Endothelial cell (in vitro differentiated cells): ENCODE measurements at places on chromosomes 12 and 14. TPM values are rescaled to one million over a fixed set of nuclear protein-coding genes. Genes with fewer than 3 reads are reported as not detected.
A peak's percentile ranks its signal among the peaks of the same experiment; 100 is the strongest.

DNA sequence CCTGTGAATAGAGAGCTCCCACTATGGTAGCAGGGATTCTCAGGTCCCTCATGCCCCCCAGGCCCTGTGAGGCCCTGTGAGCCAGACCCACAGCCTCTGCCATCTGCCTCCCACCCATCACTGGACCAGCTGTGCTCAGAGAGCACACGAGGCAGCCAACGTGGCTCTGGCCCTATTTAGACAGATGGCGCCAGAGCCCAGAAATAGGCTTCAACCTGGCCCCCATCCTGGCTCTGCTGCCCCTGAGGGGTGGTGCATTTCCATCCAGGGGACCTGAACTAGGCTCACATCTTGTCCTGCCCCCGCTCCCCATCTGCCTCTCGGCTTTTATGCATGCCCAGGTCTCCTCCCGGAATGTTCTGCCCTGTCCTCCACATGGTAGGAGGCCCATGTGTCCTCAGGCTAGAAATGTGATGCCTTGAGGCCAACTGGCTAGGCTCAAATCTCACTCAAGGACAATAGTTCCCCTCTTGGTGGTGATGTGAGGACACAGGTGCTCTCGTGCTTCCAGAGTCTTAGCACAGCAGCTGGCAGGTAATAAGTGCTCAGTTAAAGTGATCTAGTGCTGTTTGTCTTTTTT is 18.9 kb downstream of the TMEM63C start:
- DNase-seq: no peak

ALDH1L2 gene
- 1.4 TPM for total RNA-seq

DNA sequence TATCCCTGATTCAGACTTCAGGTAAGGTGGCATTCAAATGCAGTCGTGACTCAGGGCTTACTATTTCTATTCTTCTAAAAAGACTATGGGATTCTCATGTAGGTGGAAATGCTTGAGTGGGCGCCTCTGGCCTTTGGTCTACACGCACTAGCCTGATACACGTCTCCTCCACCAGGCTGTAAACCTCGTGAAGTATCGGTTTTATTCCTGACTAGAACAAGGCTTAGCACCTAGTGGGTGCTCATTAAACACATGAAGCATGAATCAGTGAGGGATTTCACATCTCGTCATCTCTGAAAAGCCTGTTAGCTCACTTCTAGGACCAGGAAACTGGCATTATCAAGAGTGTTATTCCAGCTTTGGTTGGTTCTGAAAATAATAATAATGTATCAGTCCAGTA is 17.7 kb upstream of the HNF1A start:
- DNase-seq: no peak

GRCh38 chr14:72715215-72715849 is 178.6 kb downstream of the DPF3 start:
- DNase-seq: no peak

TC2N gene
- total RNA-seq: 1.4 TPM

LRRC10 gene
- total RNA-seq: not detected

DNA sequence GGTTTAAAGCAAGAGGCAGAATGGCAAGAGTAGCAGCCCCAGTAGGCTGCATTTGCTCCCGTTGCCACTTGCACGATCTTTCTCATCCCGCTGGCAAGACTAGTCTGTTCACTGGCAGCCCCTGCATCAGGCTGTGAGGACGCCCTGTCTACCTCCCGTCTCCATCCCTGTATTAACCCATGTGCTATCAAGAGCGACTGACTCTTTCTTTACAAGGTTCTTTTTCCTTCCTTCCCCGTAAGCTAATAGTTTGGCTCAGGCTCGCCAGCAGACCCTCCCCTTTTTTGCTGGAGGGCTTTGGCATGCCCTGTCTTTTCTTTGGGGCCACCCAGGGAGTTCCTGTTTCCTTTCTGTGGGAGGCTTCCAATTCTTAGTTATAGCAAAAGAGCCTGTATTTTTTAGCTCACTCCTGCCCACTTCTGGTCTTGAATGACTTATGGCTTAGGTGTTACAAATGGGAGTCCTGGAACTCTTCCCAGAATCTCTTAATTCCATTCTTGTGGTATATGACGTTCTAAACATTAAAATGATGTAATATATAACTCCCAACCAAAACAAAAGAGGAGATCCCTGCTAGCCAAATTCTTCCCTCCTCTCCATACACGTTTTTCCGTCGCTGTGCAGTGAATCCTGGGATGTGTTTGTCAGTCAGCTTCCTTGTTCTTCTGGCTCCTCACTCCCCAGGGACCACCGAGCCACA is 149.0 kb downstream of the PRKCH start:
- DNase-seq: no peak

DNA sequence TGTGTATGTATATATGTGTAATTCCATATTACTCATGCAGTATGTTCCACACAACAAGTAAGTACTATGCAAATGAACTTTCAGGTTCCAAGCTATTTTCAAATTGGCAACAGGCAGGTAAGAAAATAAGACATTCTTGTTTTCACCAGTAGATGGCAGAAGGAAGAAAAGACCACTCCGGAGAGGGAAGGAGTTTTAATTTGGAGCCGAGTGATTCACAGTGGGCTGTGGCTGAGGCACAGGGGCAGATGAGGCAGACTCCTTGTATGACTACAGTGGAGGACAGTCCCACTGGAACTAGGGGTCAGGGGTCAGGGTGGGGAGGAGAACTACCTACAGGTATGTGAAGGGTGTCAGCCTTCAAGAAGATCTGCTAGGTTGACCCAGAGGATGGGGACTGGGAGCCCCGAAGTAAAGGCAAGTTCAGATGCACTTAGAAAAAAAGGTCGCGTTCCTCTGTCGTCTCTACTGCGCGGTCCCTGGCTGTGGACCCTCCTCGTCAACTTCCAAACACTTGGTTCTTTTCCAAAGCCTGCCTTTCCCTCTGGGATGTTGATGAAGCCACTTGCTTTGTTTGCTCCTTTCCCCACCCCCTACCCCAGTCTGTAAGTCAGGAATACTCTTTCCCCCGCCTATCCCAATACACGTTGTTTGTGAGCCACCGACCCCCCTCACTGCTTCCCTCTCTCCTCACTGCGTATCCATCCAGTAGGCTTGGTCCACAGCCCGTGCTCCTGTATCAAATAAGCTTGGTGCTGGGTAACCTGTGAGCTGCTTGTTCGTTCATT is 24.1 kb downstream of the DDX47 start:
- DNase-seq: peak; percentile 12

DNA sequence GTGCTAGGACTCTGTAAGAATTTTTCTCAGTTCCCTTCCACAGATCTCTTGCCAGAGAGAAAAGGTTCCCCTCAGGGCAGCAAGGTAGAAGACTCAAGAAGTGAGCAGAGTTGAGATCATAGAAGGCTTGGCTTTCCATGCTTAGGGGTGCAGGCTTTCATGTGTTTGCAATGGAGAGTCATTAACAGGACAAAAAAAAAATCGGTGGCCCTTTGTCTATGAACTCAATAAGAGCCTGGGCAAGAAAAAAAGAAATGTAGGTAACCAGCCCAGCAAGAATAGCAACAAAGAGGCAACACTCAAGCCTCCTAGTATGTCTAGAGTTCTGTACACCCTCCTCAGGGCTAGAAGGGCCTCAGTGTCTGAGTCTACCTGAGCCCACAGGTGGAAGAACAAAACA is 23.4 kb upstream of the LRP6 start:
- DNase-seq: no peak

PFDN5 gene
- total RNA-seq: 444 TPM

DNA sequence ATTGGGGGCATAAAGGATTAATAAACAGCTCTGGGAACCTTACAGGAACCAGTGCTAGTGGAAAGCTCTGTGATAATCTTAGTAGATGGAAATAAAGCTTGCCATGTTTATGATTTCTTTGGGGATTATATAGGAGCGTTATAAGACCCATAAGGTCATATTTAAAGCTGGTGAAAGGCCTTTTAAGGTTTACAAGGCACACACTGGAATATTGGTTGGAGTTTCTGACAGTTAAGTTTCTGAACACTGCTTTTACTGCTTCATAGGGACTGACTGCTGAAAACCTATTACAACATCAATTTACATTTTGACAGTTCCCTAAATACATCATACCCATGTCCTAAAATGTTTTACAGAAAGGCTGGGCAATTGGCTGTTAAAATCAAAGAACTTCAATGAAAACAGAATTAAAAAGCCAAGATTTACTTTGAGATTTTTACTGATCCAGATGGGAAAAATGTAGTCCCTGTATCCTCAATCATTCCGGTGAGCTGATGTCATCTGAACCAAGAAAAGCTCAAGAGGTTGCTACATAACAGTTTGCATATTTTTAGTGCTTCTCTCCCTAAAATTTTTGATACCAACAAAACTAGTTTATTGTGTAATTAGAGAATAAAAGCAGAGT is 153.7 kb upstream of the IGF1 start:
- DNase-seq: no peak

GRCh38 chr14:69662636-69663299 is 51.4 kb downstream of the SUSD6 start:
- DNase-seq: no peak

GRCh38 chr12:72790273-72790672 is 518.1 kb downstream of the TRHDE start:
- DNase-seq: no peak

- no peak for DNase-seq
Measured at GRCh38 chr12:45713078-45713477, 16.4 kb upstream of the ARID2 start.

CMAS gene
- 26.5 TPM for total RNA-seq

- DNase-seq: no peak
Measured at GRCh38 chr12:48999371-49000131, at the start of gene DDN. TSS of gene DDN (minus strand) at chr12:48999375. CDS start at chr12:48999287, 88 bp downstream.

- DNase-seq: no peak
Measured at GRCh38 chr12:21618566-21618965, 13.9 kb upstream of the GYS2 start.

GRCh38 chr12:47410383-47410782 is 295.4 kb downstream of the RPAP3 start:
- DNase-seq: no peak

GRCh38 chr12:49548822-49549648 is 10.2 kb downstream of the KCNH3 start:
- DNase-seq: peak; percentile 61

DNA sequence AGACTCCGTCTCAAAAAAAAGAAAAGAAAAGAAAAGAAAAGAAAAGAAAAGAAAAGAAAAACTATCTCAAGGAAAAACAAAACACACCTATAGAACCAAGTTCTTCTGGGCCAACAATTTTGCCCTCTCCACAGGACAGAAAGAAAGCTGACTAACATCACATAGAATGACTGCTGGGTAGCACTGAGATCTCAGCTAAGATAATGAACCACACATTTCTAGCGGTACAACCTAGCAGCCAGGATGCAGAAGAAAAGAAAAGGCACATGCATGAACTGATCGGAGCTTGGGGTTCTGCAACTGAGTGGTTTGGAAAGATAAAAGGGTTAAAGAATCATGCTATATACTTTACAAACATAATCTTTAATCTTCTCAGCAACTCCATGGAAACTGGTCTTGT is 19.5 kb downstream of the TMED10 start:
- DNase-seq: no peak

DNA sequence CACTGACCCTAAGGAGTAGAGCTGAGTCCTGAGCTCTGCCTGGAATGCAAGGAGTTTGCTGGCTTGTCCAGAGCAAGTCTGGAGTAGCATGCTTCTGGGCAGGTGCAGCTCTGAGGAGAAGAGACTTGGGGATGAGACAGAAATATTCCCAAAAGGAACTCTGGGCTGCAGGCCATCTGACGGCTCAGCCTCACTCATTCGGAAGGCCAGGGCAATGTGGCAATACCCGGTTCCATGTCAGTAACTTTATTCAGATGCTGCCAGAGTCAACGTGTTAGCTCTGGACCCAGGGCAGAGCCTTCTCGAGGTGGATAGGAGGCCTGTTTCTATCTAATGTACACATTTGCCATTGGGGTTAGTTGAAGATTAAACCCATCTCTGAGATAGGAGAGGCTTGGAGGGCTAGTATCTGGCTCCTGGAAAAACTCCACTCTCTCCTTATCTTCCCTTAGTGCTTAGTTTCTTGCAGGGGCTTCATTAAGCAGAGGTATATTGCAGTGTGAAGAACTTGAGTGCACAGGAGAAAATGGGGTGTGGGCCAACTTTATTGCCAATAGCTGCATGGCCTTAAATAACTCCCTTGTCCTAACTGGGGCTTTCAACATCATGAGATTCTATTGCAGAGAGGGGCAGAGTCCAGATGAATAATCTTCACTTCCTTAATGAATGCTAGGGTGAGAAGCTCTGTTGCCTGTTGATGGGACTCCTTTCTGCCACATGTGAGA is 65.6 kb downstream of the NTF3 start:
- DNase-seq: no peak

- DNase-seq: no peak
Measured at GRCh38 chr14:53491256-53491883, 338.2 kb upstream of the DDHD1 start.

PA2G4 gene
- total RNA-seq: 84.3 TPM

- DNase-seq: no peak
Measured at GRCh38 chr14:93976477-93977057, at the start of gene ASB2. TSS of gene ASB2 (minus strand) at chr14:93976570. CDS start at chr14:93964539, 12,031 bp downstream.

ART4 gene
- 3.5 TPM for total RNA-seq

DNA sequence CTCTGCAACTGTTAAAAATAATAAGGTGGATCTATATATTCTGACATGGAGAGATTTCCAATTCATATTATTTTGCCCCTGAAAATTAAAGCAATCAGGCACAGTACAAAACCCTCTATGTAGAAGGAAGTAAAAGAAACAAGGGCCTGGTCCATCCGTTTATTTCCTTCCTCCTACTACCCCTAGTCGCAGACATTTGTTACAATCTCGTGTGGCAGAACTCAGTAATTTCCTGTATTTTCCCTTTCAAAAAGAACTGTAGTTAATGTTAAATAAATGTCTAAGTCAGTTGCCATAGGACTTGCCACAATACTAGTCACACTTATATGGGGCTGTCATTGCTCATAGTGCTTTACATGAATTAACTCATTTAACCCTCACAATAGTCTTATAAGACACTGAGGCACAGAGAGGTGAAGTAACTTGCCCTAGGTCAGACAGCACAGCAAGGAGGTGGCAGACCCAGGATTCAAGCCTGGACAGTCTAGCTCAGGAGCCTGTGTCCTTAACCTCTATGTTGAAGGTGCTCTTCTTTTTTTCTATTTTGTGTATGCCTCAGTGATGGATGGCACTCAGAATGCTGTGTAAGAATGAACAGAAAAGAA is 24.2 kb downstream of the NINJ2 start:
- no peak for DNase-seq

DNA sequence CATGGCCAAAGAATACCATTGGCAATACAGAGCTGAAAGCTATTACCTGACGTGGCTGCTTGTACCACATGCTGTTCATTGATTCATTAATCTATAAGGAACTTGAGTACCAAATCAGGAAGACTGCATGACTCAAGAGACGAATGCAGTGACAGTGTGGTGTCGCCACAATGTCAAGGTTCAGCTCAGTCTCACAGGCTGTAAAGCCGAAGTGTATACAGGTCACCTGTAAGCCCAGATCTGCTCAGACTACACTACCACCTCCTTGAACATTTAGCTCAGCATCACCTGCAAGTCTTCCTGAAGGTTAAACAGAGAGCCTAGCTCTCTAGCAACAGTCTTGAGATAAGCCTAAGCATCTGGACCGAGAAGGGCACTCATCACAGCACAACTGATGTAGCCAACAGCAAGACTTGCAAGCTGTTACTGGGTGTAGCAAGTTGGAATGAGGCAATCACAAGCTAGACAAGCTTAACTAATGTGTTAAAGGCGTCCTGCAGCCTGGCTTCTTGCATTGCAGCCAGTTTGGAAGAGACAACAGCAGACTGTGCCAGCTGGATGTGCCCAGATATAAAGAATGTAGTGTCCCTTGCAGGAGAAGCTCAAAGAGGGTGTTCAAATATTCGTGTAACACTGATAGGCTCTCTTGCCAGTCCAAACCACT is 21.0 kb downstream of the TMTC1 start:
- DNase-seq: no peak
